Occipital lobe (tissue), 3 donors: ENCODE measurements at places on chromosomes 16 and 17. TPM values are rescaled to one million over a fixed set of nuclear protein-coding genes. Genes with fewer than 3 reads are reported as not detected.

- DNase-seq, result no peak
These were observed 938.9 kb downstream of the CDH11 start for GRCh38 chr16:64182985-64183384.

GRCh38 chr16:48157794-48158193, 2.0 kb upstream of the ABCC12 start:
- no peak for DNase-seq

DNA sequence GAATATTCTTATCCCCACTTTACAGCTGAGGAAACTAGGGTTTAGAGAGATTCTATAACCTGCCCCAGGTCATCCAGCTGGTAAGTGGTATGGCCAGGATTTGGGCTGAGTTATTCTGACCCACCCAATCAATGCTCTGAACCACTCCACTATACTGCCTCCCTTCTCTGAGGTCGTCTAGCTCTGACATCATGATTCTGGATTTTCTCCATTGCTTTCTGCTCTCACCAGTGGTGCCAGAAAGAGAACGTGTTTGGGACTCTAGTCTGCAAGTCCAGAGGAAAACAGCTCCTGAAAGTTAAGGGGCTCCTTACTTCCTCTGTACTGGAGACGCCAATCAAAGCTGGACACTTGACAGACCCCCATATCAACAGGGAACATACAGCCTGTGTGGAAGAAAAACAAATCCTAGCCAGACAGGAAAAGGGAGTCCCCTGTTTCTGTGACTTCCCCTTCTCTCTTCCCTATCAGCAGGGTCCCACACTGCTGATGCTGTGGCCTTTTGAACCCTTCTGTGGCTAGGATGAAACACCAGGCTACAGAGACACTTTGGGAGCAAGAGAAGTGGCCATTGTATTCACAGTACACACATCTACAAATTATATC, 6.0 kb upstream of the EZH1 start:
- DNase-seq, result no peak

GRCh38 chr17:62658136-62658920, 30.9 kb downstream of the MRC2 start:
- DNase-seq, result no peak

DNA sequence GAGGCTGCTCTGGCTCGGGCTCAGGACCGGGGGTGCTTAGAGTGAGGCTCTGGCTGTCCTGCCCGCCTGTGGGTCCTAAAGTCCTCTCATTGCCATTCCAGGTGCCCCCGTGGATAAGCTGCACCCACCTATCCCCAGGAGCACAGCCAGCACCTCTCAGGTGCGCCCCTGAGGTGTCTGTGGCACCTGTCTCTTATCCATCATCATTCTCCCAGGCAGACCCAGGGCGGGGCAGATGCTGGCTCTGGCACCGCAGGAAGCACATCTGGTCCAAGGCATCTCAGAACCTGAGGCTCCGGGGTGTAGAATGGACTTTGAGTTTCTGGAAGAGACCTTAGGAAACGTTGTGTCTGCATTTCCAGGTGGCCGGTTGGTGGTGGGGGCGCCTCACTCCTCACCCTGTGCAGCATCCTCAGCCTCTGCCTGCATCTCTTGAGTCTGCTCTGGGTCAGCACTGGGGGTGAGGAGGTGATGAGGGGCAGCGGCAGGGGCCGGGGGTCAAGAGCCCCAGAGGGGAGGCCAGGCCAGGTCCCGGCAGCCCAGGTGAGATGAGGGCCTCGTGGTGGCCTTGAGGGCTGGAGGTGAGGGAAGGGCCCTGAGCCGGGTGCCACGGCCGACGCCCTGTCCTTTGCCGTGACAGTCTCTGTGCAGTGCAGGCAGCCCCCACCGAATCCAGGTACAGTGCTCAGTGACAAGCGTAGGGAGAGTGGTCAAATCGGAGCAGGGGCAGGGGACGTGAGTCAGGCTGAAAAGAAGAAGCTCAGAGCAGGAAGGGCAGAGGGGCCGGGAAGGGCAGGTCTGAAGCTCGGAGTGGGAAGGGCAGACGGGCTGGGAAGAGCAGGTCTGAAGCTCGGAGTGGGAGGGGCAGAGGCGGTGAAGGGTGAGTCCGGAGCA, 173.5 kb downstream of the NPIPB11 start:
- DNase-seq, result no peak

- DNase-seq, result no peak
These were observed 27.5 kb downstream of the TRPV2 start for GRCh38 chr17:16442594-16443510.

- no peak for DNase-seq
These were observed 4.5 kb upstream of the CMTM4 start for GRCh38 chr16:66701026-66701425.

DNA sequence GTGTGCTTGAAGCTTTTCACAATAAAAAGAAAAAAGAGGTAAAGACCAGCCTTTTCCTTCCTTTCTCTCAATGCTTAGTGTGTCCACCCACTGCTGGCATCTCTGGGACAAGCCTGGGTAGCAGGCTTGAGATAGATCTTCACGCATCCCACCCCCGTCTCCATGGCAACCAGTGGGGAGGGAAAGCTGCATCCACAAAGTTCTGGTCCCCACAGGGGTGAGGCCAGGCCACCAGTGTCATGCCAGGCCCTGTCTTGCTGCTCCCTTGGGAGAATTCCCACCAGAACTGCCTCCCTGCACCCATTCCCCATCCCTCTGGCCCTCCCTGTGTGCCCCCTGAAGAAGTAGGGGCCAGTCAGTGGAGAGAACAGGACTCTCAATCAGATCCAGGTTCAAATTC, 259.9 kb downstream of the MRTFB start:
- no peak for DNase-seq

- DNase-seq, result no peak
These were observed 3.1 kb downstream of the GSG1L2 start for GRCh38 chr17:9818760-9819159.

DNA sequence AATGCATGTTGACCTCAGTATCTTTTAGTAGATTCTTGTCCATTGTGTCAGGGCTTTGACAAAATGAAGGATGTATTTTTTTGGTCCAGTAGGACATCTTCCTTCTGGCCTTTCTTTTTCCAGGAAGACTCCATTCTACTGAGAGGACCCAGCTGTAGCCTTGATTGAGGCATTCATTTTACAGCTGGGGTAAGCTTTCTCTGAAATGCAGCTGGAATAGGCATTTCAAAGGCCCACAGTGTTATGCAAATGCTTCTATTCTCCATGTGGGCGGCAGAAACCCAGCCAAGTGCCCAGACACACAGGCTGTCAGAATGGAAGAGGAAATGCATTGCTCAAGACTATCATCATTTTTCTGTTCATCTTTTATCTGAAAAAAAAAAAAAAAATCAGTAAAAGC, 629.0 kb upstream of the CDH8 start:
- DNase-seq, result peak; percentile 24

- no peak for DNase-seq
These were observed 65.5 kb downstream of the IQCK start for GRCh38 chr16:19783363-19784182.

ALDH3A1 gene
- total RNA-seq, result 0.31 TPM

KRTAP3-2 gene
- not detected for total RNA-seq

CA7 gene
- not detected for total RNA-seq

ZSCAN10 gene
- total RNA-seq, result not detected

MILR1 gene
- 2.2 TPM for total RNA-seq

COL1A1 gene
- 17.6 TPM for total RNA-seq

CCL4 gene
- 4.1 TPM for total RNA-seq

SNX20 gene
- total RNA-seq, result 0.16 TPM

EVPLL gene
- total RNA-seq, result not detected

SLFN12L gene
- not detected for total RNA-seq

CHST4 gene
- total RNA-seq, result not detected
